Left renal cortex interstitium (tissue), 4 donors: ENCODE measurements at places on chromosomes 5 and 9.

- DNase-seq, result no peak
These were observed 30.5 kb downstream of the LARS1 start for GRCh38 chr5:146151970-146152369.

DNA sequence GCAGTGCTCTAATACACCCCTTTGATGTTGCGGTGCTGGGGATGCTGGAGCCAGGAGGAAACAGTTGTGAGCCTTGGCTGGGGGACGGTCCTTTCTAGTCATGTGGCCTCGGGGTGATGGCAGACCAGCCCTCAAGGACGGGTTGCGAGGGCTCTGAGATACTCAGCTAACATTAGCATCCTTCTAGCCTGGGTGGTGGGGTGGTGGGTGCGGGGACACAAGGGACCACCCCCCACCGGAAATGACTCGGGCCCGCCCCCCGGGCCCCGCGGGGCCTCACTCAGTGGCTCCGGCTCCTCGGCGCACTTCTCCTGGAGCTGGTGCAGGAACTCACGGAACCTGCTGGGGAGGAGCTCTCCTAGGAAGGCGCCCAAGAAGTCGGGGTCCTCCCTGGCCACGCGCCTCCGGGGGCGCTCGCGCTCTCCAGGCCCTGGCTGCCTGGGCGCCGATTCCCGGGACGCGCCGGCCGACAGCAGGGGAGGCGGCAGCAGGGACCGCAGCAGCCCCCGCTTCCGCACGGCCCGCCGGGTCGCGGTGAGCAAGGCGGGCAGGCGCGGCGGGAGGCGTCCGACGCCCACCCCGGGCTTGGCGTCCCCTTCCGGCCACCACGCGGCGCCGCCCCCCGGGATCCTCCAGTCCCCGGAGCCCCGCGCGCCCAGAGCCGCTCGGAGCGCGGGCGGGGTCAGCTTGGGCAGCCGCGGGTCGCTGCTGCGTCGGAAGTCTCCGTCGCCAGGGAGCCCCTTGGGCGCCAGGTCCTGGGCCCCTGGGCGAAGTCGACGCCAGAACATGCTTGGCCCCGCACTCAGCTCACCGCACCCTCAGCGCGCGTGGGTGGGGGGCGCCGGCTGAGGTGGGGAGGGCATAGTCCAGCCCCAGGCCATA, 873 bp downstream of the C9orf50 start:
- no peak for DNase-seq

GRCh38 chr5:18487928-18488480, 853.7 kb downstream of the TAF11L14 start:
- DNase-seq, result no peak

DNA sequence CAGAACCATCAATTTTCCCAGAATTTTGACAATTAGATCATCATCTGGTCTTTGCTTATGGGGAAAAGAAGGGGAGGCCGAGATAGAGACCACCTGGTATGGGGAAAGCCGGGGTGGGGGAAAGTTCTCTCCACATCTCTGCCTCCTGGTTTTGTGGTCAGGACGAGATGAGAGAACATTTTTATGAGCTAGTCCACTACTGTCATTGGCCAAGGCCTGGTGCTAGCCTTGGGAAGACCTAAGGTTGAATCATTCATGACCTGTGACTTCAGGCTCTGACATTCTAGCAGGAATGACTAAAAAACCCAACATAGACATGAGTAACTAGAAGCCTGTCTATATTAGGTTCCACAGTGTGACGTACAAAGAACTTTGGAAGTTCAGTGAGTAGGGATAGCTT, 135.2 kb downstream of the PTTG1 start:
- no peak for DNase-seq

DNA sequence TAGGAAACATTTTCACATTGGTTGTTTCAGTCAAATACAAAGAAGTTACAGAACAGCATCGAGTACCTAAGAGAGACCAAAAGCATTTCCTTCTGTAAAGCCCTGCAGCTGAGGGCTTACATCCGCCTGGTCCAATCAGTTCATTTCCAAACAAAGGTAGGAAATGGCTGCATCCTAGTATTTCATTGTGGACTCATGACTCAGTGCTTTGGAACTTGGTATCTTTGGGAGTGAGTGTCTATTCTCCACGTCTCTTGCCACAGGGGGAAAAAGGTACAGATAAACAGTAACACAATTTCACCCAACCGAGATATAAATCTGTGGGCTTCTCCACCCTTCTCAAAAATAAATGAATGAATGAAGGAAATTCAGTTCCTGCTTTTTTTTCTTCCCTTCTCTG, 75.4 kb downstream of the NFIB start:
- DNase-seq, result no peak

GRCh38 chr9:133813749-133814585, 75.8 kb upstream of the SARDH start:
- no peak for DNase-seq

GRCh38 chr5:32865475-32865874, 154.4 kb downstream of the NPR3 start:
- DNase-seq, result no peak

DNA sequence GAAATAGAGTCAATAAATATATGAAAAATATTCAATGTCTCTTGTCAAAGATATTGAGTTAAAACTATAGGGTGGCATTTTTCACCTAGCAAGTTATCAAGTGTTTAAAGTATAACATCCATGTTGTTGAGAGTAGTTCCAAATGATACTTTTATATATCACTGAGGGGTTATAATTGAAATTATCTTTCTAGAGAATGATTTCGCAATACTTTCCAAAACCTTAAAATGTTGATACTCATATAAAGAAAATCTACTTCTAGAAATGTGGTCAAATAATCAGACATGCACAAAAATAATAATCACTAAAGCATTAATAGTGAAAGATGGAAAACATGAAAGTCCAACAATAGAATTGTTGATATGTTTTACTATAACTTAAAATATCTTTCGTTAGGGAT, 50.1 kb downstream of the OXCT1 start:
- DNase-seq, result no peak

DNA sequence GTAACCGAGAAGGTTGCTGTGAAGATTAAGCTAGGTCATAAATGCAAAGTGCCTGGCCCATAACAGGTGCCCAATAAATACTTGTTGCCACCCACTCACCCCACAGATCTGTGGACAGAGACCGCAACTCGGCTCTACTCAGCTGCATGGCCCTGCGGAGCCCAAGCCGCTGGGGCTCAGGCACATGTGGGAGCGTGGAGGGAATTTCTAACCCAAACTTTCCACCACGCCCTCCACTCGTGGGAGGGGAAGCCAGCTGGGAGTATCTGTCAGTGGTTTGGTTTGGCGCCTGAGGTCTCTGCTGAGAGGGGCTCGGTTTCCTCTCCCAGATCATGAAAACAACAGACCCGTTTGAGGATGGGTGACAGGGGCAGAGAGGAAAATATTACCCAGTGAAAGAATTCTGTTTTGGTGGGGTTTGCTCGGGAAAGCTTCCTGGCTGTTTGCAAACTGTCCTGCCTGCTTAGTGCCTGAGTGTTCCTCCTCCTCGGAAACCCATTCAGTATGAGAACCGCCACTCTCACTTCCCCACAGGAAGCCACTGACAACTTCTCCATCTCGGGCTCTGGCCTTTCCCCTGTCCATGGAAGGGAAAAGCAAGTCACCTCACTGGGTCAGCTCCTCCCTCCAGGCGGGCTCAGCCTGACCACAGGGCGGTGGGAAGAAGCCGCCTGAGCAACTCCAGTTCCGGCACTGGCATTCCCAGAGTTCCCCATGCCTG, 60.1 kb downstream of the RGS3 start:
- no peak for DNase-seq

DNA sequence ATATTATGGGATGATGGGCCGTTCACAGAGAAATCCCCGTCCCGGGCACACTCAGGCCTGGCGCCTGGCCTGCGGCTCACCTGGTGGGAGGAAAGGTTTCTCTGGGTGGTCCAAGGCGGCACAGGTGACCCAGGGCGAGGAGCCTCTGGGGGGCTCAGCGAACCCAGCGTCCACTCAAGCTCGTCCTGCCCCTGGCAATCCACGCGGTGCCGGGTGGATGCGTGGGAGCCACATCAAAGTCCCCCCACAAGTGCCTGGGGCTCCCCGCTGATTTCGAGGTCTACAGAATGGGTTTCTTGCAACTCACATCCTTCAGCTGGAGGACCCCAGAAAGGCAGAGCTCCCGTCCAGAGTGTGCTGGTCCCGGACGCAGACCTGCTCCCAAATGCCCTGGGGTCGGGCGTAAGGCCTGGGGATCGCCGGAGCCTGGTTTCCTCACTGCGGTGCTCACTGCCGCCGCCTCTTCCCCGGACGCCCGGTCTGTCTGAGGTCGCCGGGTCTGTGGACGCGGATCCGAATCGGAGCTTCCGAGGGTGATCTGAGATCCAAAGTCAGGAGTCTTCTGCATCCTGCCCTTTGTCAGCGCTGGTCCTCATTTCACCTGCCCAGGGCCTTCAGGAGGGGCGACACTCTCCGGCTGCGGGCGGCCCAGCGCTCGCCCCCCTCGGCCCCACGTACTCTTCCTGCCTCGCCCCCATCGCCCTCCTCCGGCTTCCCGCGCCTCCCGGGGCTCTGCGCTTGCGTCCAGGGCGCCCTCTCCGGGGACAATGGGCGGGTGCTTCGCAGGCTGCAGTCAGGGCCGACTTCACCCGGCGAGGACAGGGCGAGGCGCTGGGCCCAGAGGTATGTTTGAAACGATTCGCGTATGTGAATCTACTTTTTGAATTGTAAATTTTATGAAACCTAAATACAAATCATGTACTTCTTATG, 20.0 kb upstream of the RUFY1 start:
- DNase-seq, result no peak

- DNase-seq, result no peak
These were observed 195.6 kb upstream of the NREP start for GRCh38 chr5:111952555-111952954.

- DNase-seq, result no peak
These were observed 1720.5 kb upstream of the NUDT12 start for GRCh38 chr5:105283134-105283533.

DNA sequence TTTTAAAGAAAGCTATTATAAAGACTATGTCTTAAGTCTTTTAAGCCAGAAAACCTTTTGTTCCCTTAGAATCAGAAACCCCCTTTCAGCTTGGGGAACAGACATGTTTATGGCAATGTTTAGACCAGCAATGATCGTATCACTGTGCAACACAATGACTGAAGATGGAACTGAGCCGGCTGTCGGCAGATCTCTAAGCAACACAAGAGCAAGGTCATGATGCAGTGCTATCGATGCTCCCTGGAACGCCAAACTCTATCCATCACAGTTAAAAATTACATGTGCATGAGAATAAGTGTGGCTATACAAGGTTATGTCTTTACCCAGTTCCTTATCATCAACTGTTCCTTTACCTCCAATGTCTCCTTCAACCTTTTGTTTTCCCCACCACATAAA, 1.8 kb upstream of the RNF44 start:
- no peak for DNase-seq

DNA sequence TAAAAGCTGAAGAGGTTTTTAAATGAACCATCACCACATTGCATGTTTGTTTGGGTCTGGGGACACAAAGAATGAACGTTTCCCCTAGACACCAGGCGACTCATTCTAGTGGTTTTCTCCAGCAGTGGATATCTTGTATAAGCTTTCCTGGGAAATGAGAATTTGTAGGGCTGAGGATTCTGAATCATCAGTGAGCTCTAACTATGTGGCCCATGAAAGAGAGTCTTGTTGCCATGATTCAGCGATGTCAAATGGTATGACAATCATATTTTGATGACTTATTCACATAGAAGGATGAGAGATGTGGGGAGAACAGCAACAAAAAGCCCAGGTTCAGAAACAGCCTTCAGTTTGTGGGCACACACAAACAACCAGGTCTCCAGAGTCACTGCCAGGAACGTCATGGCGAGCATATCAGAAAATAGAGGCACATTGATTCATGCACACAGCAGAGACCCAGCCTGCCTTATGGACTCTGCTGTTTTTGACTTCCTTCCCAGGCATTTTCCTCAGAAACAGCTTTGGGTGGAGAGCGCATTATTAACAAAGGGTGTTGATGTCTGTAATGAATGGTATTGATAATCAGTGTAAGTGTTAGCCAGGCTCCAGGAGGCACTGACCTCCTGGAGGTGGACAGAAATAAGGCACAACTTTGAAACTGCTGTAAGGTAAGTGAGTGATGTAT, 13.3 kb downstream of the ZNF474 start:
- DNase-seq, result no peak

DNA sequence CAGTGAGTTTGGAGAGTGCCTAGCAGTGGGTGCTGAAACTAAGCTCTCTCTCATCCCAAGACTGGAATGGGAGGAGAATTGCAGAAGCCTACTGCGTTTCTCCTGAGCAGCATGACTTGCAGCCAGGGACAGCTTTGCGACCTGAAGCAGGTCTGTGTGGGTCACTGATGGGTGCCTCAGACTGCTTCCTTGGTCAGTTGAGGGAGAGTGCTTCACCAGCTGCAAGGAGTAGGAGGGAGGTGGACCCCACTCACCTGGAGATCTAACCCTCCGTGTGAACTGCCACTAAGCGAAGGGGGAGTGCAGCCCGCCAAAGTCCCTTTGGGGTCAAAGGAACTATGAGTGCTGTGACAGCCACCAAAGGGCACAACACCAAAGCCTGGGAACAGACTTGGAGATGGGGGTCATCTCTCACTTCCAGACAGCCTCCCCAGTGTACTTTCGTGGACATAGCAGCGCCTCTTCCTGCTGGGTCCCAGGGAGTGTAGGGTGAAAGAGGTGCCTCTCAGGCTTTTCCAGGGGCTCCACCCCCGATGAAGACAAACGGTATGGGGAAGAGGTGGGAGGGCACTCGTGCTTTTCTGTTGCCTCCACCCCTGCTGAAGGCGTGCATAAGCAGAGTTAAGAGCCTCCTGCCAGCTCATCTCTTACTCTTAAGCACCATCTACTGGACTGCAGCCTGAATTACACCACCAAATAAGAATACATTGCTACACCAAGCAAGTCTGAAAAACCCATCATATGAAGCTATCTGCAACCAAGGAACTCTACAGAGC, 34.3 kb upstream of the MACIR start:
- no peak for DNase-seq

DNA sequence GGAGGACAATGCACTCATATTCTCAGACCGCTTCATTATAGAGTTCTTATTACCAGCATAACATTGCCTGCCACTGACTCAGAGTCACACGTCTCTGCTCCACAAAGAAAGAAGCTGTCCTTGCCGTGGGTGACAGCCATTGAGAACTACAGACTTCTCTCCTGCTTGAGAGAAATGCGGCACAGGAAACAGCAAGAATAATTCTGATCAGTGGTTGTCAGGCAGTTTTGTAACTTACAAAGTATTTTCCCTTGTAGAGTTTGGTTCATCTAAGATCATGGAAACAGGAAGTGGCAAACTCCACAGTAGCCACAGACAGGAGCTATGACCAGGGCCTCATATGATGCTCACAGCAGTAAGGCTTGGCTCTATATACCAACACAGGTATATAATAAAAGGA, 47.0 kb downstream of the KCNV2 start:
- DNase-seq, result no peak

DNA sequence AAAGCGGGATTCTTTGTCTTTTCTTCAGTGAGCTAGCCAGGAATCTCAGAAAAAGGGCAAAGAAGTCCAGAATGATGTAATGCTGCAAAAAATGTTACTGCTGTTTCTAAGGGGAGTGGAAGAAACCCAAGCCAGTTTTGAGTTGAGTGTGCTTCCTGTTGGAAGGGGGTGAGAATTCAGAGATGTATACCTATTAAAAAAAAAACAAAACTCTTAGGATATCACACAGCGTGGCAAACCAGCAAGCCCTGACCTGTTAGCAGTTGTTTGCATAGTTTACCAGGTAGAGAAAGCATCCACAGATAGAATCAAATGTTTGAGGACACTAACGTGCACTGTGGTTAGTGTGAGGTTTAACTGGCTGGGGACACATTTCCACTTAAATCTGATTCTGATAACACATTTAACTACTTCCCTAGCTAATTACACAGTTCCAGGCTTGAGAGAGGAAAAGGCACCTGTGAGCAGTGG, 11.4 kb downstream of the BASP1 start:
- no peak for DNase-seq
